ENCODE measurements at places on chromosomes 13 and 19. TPM values are rescaled to one million over a fixed set of nuclear protein-coding genes. Genes with fewer than 3 reads are reported as not detected.

DNA sequence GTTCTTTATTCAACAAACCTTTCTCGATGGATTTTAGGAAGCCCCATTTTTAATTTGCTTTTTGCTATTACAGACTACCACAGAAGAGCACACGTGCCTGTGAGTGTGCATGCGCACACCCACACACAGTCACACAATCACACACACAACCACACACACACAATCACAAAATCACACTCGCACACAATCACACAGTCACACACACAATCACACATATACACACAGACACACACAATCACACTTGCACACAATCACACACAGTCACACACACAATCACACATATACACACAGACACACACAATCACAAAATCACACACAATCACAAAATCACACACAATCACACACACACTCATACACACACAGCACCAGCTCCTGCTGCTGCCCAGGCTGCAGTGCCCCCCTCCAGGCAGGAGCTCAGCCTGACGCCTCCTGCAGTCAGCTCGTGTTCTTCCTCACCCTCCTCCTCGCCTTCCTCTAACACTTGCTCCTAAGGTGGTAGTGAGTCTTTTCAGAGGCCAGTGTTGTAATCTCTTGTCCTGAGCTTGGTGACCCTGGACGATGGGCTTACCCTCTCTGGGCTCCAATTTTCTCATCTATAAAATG, 125.0 kb upstream of the SOX1 start:
- DNase-seq = no peak

DNA sequence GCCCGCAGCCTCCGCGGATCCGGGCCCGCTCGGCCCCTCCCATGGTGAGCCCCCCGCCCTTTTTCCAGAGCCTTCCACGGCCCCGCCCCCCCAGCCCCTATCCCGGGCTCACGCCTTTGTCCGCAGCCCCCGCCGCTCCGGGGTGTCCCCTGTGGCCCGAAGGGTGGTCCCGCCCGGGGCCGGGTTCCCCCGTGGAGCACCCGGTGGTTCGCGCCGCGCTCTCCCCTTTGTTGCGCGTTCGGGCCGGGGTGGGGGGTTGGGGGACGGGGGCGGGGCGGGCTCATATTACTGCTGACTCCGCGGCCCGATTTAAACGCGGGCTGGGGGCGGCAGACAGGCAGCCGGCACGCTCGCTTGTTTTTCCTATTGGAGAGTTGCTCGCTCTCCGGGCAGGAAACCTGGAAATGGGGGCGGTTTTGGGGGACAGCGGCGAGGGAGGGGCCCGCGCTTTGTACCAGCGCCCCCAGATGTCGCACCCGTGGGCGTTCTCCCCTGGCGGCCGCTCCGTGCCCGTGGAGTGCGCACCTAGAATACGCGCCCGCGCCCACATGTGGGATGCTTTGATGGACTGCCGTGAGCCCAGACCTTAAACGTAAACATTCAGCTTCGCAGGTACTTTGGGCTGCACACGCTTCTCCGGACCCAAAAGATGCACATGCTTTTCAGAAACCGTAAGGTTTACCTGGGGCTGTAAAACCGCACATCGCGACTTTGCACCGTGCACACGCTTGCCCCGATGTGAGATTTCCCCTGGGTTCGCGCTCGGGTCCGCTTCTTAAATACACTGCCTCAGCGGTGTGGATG, 699 bp downstream of the PTOV1 start:
- DNase-seq = no peak

Gene ZNF324B
- 6.1 TPM for total RNA-seq

Gene SHISA7
- 0.29 TPM for total RNA-seq

Gene TMEM150B
- total RNA-seq = 11.8 TPM

Gene ZSCAN4
- not detected for total RNA-seq

GRCh38 chr13:31903111-31903815, 128.3 kb upstream of the FRY start:
- no peak for DNase-seq

DNA sequence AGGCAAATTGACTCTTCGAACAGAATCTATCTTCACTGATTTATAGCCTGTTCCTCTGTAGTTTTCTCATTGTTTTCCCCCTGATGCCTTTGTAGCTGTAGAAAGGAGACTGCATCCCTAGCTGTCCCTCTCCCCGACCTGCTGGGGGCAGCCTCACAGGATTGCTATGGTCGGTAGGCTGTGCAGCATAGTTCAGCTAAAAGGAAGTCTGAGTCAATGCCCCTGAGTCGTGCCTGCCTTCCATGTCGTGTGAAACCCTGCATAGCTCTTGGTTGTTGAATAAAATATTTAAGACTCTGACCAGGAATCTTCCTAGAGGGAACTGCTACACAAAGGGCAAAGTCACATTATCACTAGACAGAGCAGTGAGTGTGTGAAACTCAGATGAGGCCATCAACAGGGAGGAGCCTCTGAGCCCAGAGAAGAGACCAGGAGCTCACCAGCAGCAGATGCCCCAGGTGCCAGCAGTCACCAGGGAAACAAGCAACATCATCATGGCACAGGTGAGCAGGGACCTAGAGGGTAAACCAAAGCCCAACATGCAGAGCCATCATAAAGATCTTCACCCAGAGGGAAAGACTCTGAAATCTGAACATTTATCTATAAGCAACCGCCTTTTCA, 108.4 kb upstream of the NBEA start:
- DNase-seq = no peak

GRCh38 chr19:12766051-12766521, 9.3 kb downstream of the HOOK2 start:
- peak; percentile 79 for DNase-seq

Gene C2CD4C
- 2.6 TPM for total RNA-seq

DNA sequence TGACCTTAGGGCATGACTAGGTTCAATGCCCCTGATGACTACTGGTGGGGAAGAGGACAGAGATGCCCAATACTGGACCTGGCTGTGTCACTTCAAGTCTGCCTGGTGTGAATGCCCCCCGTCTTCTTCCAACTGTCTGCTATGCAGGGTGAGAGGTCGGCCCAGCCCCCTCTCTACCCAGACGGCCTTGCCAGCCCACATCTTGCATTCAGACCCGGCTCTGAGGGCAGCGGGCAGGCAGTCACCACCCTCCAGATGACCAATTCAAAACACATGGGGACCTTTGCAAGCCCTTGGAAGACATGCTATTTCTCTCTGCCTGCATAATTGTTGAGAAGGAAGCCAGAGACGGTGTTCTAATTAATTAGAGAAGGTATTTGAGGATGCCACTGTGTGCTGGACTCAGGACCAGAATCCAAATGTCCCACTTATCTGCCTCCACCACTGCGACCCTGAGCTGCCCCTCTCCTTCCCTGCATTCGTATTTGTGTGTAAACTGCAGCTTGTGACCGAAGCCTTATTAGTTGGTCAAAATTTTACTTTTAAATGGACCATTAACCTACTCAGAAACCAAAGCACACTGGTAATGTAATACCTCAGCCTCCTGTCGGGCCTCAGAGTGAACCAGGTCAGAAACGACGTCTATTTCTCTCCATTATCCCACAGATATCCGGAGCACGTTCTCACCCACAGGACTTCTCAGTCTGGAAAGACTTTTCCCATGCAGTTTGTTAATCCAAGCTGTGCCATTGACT, 407.0 kb downstream of the ZNF536 start:
- no peak for DNase-seq

GRCh38 chr13:104015646-104016396, 949.6 kb upstream of the SLC10A2 start:
- no peak for DNase-seq
